ENCODE measurements at places on chromosomes 1 and 21.

- no peak for DNase-seq
These were observed 11.4 kb downstream of the FAM89A start for GRCh38 chr1:231028682-231029081.

- DNase-seq, result no peak
These were observed 394.2 kb downstream of the DUSP10 start for GRCh38 chr1:221347706-221348105.

DNA sequence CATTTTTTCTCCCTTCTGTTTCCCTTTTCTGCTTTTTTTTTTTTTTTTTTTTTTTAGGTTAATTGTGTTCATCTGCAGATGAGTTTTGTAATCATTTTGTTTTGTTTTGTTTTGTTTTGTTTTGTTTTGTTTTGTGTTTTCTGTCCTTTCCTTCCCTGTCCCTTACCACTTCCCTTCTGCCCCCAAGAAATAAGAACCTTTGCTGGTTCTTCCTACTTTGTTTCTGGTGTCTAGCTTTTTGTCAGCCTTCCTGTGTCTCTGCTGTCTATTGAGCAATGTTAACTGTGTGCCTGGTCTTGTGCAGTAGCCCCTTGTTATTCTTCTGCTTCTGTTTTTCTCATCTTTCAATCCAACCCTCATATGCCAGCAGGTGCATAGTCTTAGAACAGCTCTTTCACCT is 46.0 kb downstream of the MPZL1 start:
- DNase-seq, result no peak

DNA sequence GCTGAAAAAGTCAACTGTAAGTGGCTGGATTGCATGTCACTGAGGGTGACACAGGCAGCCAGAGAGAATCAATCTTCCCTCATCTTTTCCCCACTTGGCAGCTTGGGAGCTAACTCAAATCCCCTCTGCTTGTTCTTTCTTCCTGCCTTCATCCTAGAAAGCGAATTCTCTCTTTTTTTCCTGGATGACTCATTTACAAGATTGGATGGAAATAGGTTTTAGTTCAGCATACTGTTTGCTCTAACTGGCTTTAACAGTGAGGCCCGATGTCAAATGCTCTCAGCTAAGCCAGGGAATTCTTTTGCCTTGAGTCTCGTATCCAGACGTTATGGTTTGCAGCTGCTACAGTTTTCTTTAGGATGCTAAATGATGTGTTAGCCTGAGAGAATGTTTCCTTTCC is 72.7 kb downstream of the HUNK start:
- no peak for DNase-seq

- DNase-seq, result no peak
These were observed 70.4 kb downstream of the SPSB1 start for GRCh38 chr1:9363061-9363471.

DNA sequence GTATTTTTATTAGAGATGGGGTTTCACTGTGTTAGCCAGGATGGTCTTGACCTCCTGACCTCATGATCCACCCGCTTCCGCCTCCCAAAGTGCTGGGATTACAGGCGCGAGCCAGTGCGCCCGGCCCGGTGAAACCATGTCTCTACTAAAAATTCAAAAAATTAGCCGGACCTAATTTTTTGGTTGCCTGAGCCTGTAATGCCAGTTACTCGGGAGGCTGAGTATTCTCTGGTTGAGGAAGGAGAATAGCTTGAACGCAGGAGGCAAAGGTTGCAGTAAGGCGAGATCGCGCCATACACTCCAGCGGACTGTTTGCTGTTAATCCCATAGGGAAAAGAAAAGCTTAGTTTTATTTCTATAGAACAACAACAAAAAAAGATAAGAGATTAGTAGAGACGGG is 29.9 kb upstream of the HJV start:
- no peak for DNase-seq

GRCh38 chr21:34941162-34941561 is 107.9 kb downstream of the RUNX1 start:
- DNase-seq, result no peak

DNA sequence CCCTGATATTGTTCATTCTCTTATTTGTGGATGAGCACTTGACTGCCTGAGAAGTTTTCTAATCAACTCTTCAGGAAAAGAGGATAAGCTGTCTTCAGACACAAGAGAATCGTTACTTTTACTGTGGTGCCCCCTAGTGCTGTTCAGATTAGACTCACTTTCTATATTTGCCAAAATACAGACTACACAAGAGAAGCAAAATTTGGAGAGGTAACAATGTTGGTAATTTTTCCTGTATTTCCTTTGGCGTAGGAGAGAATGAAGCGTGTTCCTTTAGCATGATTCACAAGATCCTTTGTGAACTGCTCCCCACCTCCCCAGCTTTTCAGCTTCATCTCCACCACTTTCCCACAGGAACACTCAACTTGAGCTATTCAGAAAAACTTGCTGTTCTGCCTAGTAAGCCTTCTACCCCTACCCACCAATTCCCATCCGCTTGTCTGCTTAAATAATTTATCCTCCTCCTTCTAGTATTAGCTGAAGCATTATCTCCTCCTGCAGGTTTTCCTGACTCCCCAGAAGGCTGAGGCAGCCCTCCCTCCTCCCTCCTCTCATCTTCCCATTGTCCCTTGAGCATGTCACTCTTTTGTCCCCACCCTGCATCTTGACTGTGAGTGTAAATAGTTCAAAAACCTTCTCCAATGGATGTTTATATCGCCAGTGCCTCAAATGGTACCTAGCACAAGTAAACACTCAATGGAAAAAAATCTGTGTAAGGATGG is 4.5 kb downstream of the TNFSF4 start:
- peak; percentile 5 for DNase-seq

- no peak for DNase-seq
These were observed 53.0 kb downstream of the IER5 start for GRCh38 chr1:181141431-181141910.

DNA sequence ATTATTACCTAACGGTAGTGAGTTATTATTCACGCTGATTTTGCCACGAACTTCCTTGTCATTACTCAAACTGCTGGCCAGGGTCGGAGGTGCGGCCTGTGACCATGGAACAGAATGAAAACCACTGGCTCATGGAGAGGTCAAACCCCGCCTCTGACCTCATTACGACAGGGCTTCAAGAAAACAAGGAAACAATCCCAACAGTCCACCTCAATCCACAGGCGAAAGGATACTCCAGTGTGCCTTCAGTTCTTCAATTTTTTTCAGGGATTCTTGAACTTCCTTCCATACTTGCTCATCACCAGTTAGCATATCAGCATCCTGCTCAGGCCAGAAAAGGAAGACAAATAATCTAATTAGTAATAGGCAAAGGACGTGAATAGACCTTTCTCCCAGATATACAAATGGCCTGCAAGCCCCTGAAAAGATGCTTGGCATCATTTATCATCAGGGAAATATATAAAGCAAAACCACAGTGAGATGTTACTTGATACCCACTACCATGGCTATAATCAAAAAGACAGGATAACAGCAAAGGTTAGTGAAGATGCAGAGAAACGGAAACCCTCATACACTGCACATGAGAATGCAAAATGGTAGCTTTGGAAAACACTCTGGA is 643.4 kb downstream of the SMYD3 start:
- DNase-seq, result no peak

DNA sequence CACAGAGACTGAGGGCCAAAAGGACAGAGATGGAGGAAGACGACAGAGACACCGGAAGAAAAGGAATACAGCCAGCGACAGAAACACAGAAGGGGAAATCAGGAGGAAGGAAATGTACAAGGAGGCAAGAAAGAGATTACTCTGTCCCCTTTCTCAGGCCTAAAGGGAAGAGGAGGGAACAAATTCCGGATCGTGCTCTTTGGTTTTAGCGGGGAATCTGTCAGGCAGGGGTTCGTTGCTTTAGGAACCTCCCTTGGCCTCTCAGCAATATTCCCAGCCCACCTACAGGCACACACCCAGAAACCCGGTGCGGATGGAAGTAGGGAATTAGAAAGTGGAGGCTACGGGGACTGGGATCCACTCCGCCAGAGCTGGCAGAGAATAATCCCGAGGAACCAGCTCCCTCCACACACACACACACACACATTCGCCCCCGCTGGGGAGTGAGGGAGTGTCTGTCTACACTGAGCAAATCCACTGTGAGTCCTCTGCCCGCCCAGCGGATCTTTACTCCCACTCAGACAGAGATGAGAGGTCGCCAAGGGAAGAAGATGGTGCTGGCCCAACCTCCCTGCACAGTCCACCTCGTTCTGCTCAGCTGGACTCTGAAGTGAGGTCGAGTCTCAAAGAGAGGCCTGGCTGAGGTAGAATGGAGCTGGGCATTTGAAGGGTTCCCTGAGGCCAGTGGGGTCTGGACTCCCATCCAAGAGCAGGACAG is 5.7 kb downstream of the TAL1 start:
- DNase-seq, result no peak

GRCh38 chr21:42025376-42026081 is 15.4 kb upstream of the ZBTB21 start:
- no peak for DNase-seq

- no peak for DNase-seq
These were observed 745 bp upstream of the ANP32E start for GRCh38 chr1:150236614-150237100.

DNA sequence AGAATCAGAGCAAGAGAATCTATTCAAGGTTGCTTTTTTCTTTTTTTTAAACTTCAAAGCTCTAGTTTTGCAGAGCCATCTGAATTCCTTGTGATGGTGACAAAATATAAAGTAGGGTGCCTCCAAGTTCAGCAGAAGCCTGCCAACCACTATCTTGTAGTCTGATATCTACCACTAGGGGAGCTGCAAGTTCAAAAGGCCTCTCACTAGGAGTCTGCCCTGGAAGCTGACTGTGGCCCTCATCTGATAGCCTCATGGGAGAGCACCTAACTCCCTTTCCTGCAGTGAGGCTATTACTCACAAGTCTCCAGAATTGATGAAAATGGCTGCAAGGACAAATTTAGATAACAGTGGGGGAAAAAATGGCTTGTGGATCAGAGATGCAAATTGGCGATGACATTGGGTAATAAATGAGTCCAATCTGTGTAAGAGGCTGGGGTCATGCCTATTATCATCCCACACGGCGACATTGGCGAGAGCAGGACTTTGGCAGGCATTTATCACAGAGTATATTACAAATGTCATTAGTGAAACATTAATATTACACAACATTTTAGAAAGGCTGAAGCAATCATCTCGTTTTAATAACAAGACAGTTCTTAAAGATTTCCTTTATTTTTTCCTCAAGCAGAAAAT is 10.7 kb upstream of the ZP4 start:
- DNase-seq, result no peak

DNA sequence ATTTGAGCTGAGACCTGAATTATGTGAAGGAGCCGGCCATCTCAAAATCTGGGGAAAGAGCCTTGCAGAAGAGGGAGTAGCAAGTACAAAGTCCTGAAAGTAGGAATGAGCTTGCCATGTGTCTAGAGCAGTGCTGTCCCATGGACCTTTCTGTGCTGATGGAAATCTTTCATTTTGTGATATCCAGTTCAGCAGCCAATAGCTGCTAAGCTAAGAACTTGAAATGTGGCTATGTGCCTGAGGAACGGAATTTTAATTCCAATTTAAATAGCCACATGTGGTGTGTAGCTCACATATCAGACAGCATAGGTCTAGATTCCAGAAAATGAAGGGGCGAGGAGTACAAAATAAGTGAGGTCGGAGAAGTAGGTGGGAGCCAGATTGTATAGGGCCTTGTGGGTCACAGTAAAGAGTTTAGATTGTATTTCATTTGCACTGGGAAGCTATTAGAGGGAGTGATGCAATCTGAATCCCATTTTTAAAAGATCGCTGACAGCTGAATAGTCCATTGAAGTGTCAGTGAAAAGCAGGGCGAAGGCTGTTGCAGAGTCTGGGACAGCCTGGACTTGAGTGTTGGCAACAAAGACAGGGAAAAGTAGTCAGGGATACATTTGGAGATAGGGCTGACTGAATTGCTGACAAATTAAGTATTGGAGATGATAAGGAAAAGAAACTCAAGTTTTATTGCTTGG is 80.3 kb downstream of the TMEM200B start:
- no peak for DNase-seq

DNA sequence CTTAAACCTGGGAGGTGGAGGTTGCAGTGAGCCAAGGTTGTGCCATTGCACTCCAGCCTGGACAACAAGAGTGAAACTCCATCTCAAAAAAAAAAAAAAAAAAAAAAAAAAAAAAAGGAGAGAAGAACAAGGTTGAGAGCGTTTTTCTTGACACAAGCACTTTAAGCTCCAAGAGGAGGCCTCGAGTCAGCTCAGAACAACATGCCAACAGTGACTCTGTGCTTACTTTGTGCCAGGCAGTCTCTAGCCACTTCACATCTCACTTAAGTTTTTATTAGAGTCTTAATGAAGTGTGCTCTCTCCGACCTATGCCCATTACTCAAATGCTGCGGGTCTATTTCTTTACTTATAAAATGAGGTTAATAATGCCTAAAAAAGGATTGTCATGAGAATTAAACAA is 13.0 kb downstream of the ATP1A1 start:
- no peak for DNase-seq

DNA sequence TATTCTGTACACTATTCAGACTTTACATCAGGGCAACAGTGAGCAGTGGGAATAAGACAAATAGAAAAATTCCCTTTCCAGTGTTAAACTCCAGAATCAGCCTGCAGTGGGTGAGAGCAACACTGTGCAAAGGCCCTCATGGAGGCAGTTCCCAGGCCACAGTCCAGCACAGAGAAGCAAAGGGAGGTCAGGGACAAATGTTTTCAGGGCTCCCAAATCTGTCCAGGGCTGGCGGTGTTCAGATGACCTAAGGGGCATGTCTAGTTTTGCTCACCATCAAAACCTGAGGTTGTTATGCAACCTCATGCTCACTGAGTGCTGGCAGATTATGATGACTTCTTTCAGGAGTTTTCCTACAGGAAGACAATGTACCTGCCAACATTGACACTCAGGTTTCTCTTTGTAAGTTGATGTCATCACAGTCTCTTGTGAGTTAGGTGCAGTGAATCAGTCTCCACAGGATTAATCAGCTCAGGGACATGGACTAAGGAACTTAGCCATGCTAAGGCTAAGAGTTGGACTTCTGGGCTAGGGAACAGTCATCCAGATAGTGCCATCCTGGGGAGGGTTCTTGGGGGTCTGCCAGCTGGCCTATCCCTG is 3.6 kb upstream of the LCE5A start:
- DNase-seq, result no peak

DNA sequence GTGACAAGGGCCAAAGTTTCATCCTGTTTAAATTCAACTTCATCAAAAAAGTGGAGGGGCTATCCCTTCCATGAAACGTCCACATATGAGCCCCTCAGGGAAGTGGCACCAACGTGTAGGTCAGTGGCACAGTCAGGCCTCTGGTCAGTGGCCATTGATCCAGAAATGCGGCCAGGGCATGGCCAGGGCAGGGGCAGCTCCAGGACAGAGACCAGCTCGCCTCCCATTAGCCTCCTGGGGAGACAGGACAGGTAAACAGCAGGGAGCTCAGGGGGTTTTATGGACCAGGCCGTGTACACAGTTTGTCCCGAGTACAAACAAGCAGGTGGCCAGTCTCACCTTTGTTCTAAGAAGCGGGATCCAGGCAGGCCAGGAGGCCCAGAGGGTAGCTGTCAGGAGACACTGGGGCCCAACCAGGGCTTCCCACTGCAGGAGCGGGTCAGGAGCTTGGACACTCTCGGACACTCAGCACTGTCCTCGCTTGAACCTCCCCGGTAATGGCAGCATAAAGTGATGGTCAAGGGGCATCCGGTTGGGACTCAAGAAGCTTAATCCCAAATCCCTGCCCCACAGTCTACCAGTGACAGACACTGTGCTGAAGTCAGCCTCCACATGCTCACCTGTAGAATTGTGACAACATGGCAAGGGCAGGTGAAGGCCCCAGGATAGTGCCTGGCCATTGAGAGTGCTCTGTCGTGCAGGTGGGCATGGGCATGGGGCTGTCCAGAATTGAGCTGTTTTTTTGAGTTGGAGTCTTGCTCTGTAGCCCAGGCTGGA is 144.1 kb upstream of the ERRFI1 start:
- peak; percentile 25 for DNase-seq
